Activated CD4-positive, CD25-positive, alpha-beta regulatory T cell (primary cell): ENCODE measurements at places on chromosomes 13 and 19.

- DNase-seq, result no peak
These were observed 13.9 kb downstream of the LSM4 start for GRCh38 chr19:18308948-18309325.

GRCh38 chr19:408441-408901 is 476 bp downstream of the C2CD4C start:
- no peak for DNase-seq

GRCh38 chr19:16698914-16699313 is 20.7 kb upstream of the NWD1 start:
- no peak for DNase-seq

GRCh38 chr19:10105509-10106099 is 558 bp upstream of the PPAN start:
- peak; percentile 63 for DNase-seq

GRCh38 chr13:107873926-107874325 is 341.4 kb downstream of the LIG4 start:
- no peak for DNase-seq

- DNase-seq, result no peak
These were observed 15.3 kb downstream of the GADD45B start for GRCh38 chr19:2491130-2491801.

DNA sequence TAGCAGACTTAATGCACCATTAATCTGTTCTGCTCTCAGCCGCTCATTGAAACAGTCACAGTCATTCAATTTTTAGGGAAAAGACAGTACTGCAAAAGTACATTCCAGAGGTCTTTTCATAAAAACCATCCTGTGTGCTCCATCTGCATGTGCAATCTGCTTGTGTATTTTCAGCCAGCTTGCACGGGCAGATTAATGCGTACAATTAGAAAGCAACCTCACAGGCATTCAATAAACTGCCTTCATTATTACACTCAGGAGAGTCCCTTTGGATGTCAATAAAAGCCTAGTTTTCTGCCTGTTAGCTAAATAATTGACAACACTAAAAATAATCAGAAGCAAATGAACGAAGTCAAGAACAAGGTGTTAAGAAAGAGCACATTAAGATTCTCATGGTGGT is 41.9 kb downstream of the EPSTI1 start:
- DNase-seq, result no peak

- no peak for DNase-seq
These were observed 56.4 kb downstream of the GGACT start for GRCh38 chr13:100532090-100532766.

GRCh38 chr13:76286178-76286577 is 600.0 kb downstream of the KCTD12 start:
- no peak for DNase-seq

DNA sequence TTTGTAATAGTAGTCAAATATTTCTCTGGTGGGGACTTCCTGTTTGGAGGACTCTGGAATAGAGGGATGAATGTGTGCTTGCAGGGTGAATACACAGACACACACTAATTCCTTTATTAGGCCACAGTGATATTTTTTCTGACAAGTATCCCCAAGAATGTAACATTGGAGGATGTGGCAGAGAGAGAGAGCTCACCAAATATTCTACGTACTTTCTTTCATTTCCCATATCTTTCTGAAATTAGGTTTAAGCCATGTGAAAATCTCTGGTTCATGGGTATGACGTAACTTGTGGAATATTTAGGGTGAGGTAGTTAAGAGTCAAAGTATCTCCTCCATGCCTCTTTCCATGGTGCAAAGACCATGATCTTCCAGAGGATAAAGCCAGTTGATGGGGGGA is 463.4 kb downstream of the DIAPH3 start:
- DNase-seq, result no peak

DNA sequence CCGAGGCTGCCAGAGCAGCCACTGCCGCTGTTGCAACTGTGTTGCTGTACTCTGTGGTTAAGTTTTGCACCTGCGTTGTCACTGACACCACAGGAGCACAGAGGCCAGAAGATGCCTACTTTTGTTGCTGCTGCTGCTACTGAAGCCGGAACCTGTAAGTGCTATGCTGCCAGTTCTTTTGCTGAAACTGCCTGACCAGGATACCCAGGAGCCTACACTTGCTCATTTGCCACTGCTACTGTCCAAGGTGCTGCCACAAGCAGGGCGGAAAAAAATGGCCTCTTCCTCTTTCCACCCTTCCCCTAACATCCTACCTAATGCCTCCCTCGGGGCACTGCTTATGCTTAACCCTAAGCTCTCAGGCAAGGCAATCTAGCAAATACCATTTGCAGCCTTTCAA is 29.0 kb upstream of the NBEA start:
- no peak for DNase-seq

DNA sequence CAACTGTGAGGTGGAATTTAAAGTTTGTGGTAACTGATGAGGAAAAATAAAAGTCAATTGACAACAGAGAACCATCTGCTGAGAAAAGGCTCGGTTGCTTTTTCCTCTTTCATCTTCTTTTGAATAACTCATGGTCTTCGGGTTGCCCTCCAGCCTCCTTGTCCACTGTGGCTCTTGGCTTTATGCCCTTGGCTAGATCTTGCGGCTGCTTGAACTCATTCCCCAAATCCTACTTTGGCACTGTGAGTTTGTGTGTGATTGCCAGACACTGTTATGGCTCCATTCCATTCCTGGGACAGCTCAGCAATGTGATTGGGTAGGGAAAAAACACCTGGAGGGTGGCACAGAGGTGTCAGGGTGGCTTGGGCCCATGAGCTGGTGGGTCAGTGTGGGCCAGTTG is 387.4 kb downstream of the DLEU7 start:
- DNase-seq, result no peak

DNA sequence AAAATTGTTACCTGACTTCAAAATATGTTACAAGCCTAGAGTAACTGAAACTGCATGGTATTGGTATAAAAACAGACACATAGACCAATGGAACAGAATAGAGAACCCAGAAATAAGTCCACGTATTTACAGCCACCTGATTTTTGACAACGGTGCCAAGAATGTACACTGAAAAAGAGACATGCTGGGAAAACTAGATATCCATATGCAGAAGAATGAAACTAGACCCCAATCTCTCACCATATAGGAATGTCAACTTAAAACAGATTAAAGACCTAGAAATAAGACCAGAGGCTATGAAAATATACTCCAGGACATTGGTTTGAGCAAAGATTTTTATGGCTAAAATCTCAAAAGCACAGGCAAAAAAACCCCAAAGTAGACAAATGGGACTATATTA is 76.5 kb downstream of the LATS2 start:
- no peak for DNase-seq

GRCh38 chr13:84867246-84867645 is 932.0 kb downstream of the SLITRK6 start:
- DNase-seq, result no peak

DNA sequence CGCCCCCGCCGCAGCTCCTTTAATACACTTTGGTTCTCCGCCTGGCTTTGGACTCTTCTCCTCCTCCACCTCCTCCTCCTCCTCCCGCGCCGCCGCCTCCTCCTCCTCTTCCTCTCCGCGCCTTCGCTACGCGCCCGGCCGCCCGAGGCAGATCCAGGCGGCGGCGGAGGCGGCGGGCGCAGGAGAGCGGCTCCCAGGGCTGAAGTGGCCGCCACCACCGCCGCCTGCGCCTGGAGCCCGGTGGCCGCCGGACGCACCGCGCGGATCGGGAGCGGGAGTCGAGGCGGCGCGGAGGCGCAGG is at the start of gene ZIC2:
TSS of gene ZIC2 (plus strand) at position 50 of the 301 bp plus-strand sequence. CDS start 281 bp downstream, outside the sequence.
- DNase-seq, result no peak

GRCh38 chr13:91017031-91017668 is 330.3 kb upstream of the MIR17HG start:
- DNase-seq, result no peak

GRCh38 chr13:51760592-51760991 is 43.4 kb downstream of the DHRS12 start:
- DNase-seq, result no peak

DNA sequence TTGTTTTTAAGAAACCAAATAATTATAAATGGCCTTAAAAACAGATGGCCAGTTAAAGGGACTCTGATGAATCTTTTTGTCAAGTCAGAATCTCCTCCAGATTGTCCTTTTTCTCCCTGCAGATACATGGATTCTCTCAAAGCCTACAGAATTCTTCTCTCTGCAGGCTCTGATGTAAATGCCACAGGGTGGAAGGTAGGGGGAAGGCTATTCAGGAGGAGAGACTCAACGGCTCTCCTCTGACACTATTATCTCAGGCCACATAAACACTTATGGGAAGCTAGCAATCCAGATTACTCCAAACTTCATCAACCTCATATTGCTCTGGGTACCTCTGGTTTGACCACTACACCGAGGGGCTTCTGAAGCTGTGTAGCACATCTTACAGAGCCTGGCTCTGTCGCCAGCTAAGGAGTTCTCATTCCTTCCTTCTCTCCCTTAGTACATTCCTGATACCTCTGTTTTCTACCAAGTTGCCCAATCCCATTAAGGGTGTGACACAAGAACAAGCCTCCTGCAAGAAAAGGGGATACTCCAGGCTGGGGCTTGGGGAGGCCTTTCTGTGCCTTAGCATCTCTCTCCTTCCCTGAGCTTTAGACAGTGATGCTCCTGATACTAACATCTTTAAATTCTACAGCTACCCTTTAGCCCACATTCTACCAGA is 14.9 kb downstream of the LCP1 start:
- DNase-seq, result no peak

- no peak for DNase-seq
These were observed 65.6 kb downstream of the SACS start for GRCh38 chr13:23367907-23368306.

GRCh38 chr19:708154-709143 is at the start of gene PALM:
TSS of gene PALM (plus strand) at chr19:708935. CDS start at chr19:709147, 212 bp downstream.
- DNase-seq, result no peak

- no peak for DNase-seq
These were observed 101.2 kb upstream of the RAP2A start for GRCh38 chr13:97332742-97333141.

DNA sequence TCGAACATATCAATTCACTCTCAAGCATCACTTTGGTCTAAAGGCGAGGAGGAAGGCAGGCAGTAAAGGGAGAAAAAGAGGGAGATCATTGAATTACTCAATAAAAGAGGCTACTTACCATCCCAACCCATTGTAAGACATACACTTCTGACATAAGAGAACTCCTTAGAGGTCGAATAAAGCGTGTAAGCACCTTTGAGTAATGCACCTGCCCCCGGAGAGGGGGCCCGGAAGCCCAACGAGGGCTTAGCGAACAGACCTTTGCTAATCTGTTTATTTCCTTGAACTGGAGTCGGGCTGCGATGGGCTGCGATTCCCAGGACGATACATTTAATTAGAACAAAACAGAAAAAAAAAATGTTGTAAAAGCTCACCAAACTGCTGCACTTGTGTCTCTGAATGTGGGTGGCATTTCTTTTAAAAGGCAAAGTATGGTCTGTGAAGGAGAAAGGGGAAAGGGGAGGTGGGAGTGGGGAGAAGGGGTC is 3.0 kb downstream of the ZC3H4 start:
- no peak for DNase-seq

GRCh38 chr19:30374865-30375552 is 2.8 kb downstream of the ZNF536 start:
- DNase-seq, result no peak

DNA sequence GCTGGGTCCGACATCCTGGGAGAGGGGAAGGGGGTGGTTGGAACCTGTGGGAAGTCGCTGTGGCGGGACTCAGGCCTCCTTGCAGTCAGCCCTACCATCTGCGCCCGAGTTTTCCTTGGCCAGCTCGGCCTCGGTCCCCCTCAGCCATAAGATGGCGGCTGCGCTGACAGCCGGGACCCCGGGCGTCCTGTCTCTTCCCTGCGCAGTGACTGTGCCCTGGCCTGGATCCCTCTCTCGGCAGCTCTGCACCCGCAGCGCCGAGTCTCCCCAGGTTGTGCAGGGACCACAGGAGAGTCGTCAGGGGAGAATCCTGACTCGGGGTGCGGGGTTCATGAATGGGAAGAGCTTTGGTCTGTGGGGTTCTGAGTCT is 345 bp downstream of the ZNF257 start:
- no peak for DNase-seq

- DNase-seq, result no peak
These were observed 14.6 kb downstream of the VSIG10L start for GRCh38 chr19:51327066-51328001.

- no peak for DNase-seq
These were observed 814.7 kb downstream of the PCDH9 start for GRCh38 chr13:66415444-66415843.

DNA sequence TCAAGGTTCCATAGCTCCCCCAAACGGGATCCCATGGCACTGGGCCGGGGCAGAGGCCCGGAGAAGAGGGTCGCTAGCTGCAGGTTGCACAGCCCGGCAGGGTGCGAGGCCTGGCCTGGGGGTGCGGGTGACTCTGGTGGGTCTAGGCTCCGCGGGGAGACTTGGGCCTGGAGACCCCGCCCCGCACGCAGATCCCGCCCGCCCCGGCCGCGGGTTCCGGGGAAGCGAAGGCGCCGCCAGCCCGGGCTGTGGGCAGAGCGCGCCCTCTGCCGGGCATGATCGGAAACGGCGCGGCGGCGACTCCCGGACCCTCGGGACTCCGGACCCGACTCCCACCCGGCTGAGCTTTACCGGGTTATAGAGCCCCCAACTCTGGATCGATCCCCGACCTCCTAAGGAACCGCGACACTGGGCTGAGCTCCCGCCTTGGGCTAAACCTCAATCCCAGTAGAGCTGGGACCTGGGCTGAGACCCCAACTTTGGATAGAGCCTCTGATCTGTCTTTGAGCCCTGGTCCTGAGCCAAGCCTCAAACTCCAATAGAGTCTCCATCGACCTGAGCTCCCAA is 3.1 kb upstream of the TNFAIP8L1 start:
- peak; percentile 70 for DNase-seq

DNA sequence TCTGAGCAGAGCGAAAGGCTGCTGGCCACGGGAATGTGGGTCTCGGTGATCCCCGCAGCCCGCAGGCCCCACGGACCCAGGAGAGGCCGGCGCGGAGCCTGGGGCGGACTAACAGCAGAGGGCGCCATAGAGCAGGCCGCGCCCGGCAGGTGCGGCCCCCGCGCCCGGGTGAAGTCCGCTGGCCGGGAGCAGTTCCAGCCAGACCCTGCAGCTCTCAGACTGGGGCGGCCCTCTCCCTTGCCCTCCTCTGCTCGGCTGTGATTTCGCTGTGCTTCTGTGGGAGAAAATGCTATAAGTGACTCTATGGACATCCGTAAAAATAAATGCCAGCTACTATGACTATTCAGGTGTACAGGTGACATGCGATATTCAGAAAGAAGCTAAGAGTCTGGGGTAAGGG is 37.7 kb downstream of the GSX1 start:
- peak; percentile 7 for DNase-seq

- no peak for DNase-seq
These were observed 3.5 kb upstream of the SBNO2 start for GRCh38 chr19:1177322-1178114.

- no peak for DNase-seq
These were observed 301.3 kb upstream of the DACH1 start for GRCh38 chr13:72168126-72168855.

GRCh38 chr13:21465710-21466160 is 6.6 kb upstream of the ZDHHC20 start:
- DNase-seq, result no peak
